A673 (cell line): ENCODE measurements at places on chromosomes 6 and 20. TPM values are rescaled to one million over a fixed set of nuclear protein-coding genes. Genes with fewer than 3 reads are reported as not detected.
A peak's percentile ranks its signal among the peaks of the same experiment; 100 is the strongest.

RIPPLY2 gene
- total RNA-seq = 3.0 and 4.0 TPM in 2 replicates

SEMG1 gene
- 2.1 and 5.5 TPM in 2 replicates for total RNA-seq

ME1 gene
- 78.3 and 78.8 TPM in 2 replicates for total RNA-seq

ITCH gene
- total RNA-seq = 56.2 and 57.7 TPM in 2 replicates

CYP24A1 gene
- 0.33 and 0.56 TPM in 2 replicates for total RNA-seq

ECT2L gene
- total RNA-seq = not detected in 2 replicates

MMP24 gene
- 0.11 and 0.20 TPM in 2 replicates for total RNA-seq

TMEM14B gene
- 90.7 and 94.6 TPM in 2 replicates for total RNA-seq

CTAGE9 gene
- total RNA-seq = not detected in 2 replicates

CFAP61 gene
- total RNA-seq = not detected in 2 replicates

ATAT1 gene
- total RNA-seq = 31.7 and 33.0 TPM in 2 replicates

RIMS1 gene
- 0.50 and 1.3 TPM in 2 replicates for total RNA-seq

UST gene
- 1.5 and 1.7 TPM in 2 replicates for total RNA-seq

COL10A1 gene
- not detected in 2 replicates for total RNA-seq

GOPC gene
- 18.9 and 20.8 TPM in 2 replicates for total RNA-seq

TPD52L1 gene
- total RNA-seq = 2.0 and 5.4 TPM in 2 replicates

HCRTR2 gene
- not detected in 2 replicates for total RNA-seq

ABCF1 gene
- 109 and 119 TPM in 2 replicates for total RNA-seq

- DNase-seq = no peak
These were observed 44.9 kb upstream of the PKHD1 start for GRCh38 chr6:52132292-52132691.

GRCh38 chr20:60048634-60049521 is 90.7 kb downstream of the CDH26 start:
- DNase-seq = peak; percentile 25

DNA sequence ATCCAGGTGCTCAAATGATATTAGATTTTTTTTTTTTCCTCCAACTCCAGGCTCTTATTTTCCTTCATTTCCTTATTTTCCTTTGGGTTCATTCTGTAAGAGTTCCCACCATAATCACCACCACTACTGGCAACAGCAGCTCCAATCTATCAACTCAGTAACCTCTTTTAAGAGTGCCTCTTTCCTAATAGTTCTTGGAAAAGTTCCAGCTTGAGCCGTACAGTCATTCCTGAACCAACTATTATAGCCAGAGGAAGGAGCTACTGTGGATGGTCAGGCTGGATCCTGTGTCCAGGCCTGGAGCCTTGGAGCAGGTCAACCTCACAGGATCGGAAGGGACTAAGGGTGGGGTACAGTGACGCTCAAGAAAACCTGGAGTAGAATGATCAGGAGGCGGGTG is 4.2 kb upstream of the ANGPT4 start:
- DNase-seq = no peak

DNA sequence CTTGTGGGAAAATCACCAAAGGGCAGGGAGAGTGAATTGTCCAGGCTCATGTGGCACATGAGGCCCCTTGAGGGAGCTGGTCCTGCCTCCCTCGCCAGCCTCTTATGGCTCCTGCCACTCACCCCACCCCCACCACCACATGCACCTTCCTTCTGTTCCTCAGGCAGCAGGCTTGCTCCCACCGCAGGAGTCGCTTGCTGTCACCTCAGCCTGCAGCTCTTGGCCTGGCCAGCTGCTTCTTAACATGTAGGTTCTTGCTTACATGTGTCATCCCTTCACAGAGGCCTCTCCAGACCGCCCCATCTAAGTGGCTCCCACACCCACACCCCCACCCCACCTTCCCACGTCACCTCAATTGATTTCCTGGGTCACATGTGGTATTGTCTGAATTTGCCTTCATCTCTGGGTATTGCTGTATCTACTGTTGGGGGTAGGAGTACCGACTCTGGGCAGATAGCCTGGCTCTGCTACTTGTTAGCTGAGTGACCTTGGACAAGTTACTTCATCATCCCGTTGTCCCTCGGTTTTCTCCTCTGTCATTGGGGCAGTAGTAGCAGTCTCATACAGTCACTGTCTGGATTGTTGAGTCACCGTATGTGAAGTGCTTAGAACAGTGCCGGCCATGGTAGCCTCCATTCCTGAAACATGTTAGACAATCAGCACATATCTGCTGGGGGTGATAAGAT is 41.7 kb downstream of the SLC9A8 start:
- DNase-seq = no peak

DNA sequence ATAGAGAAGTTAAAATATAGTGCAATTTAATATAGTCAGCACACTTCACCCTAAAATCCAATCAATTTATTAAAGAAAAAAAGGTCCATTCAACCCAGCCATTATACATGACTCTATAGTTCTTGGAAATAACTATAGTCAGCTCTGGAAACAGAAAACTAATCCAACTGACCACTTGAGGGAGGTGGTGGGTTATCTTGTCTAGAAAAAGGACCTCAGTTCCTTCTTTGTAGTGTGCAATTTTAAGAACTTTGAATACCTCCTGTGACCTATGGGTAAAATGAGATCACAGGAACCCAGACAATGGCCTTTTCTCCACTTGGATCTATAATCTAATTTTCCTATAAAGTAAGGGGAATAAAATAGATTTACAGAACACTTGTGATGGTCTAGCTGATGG is 163.6 kb upstream of the CENPW start:
- DNase-seq = peak; percentile 30

GRCh38 chr20:46785958-46786357 is 76.5 kb downstream of the SLC2A10 start:
- no peak for DNase-seq

- DNase-seq = no peak
These were observed 23.5 kb downstream of the GFOD1 start for GRCh38 chr6:13463941-13464340.

DNA sequence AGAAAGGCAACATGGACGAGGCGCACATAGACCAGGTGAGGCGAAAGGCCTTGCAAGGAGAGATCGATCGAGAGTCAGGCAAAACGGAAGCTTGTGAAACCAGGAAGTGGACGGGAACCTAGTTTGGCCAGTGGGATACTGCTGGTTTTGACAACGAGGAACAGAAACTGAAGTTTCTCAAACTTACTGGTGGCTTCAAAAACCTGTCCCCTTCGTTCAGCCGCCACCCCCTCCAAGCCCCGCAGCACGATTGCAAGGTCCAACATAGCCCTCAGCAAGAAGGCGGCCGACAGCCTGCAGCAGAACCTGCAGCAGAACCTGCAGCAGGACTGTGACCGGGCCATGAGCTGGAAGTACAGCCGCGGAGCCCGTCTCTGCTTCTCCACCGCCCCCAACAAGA is 238.0 kb downstream of the KHDC1L start:
- no peak for DNase-seq

GRCh38 chr6:149266659-149267058 is 50.9 kb upstream of the TAB2 start:
- DNase-seq = no peak

- no peak for DNase-seq
These were observed 41.1 kb downstream of the KLHL31 start for GRCh38 chr6:53624502-53624901.

DNA sequence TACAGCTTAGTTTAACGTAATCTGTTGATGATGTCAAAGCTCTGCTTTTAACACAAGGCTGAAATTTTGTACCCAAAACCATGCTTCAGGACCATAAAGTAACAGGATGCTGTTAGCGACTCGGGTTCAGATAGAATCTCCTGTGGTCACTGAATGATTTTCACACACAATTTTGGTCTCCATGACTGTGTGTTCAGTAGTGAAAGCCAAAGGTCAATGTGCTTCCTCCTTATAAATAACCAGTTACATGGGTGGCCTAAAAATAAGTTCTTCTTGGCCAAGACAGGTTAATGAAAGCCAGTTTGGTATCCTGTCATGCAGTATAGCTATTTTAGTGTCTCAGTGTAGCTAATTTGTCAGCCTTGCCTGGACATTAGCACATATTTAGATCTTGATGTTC is 19.1 kb upstream of the LOC128125822 start:
- DNase-seq = no peak

DNA sequence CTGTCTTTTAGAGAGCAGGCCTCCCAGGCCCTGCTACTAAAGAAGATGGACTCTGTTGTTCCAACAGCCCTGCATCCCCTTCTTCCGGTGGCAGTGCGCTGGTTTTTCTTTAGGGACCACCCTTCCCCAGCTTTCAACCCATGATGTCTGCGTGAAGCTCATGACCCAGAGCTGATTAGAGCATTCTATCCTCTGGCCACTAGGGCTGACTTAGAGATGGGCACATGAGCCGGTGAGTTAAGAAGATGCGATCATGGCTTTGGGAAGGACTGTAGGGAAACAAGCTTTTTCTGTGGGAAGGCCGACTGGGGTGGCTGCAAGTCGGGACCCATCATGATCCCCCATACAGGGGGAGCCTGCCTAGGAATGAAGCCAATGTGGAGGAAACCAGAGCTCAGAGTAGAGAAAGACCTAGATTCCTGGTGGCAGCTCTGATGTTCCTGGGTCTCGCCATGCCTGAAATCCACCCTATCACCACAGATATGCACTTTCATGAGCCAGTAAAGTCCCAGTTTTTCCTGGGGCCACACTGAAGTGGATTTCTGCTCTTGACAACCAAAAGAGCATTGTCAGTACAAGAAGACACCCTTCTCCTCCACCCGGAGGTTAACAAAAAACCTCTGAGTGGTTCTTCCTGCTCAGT is 29.1 kb upstream of the STX16 start:
- DNase-seq = no peak

GRCh38 chr20:24633026-24633425 is 163.6 kb downstream of the SYNDIG1 start:
- DNase-seq = no peak

DNA sequence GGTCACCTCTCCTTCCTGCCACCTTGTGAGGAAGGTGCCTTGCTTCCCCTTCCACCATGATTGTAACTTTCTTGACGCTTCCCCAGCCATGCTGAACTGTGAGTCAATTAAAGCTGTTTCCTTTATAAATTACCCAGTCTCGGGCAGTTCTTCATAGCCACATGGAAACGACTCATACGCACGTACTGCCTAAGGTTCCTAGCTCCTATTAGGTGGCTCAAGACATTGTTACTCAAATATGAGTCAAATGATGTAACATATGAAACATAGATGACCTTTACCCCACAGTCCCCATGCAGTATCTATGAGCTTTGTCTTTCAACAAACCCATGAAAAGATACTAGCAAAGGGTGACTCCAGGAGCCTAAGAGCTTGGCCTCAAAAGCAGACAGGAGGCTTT is 98.3 kb downstream of the SIM1 start:
- DNase-seq = no peak

DNA sequence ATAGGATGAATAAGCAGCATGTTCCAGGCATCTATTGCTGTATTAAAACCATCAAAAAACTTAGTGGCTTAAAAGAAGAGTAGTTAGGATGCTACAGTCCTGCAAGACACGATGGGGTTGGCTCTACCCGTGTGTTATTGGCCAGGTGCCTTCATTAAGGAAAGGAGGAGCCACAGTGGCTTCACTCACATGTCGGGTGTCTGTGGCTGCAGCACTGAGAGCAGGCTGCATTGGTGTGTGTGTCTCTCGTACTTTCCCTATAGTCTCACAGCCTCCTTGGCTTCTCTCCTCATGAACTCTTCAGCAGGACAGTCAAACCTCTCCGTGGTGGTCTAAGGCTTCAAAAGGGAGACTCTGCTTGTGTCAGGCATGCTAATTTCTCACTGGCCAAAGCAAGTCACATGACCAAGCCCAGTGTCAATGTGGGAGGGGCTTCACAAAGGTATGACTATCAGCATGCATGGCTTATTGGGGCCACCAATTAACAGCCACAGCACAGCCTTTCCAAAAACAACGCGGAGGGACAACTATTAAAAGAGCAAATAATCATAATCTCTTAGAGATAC is 402.8 kb downstream of the KIF16B start:
- DNase-seq = no peak

GRCh38 chr6:150286460-150286859 is 82.4 kb upstream of the IYD start:
- no peak for DNase-seq

DNA sequence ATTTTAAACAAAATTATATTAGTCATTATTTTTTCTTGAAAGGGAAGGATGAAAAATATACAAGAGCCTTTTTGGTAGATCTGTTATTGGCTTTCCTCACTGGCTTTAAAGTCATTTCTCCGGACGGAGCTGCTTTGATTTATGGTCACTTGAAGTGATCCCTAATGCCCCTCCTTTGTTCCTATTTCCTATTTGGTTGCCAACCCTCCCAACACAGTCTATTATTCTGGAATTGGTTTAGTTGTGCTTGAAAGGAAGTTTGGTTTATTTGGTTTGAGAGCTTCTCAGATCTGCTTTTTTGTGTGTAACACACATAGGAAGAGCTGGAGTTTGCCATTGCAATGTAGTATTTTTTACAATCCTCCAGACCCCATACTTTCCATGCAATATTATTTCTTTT is 347.9 kb downstream of the RFPL4B start:
- peak; percentile 83 for DNase-seq

GRCh38 chr6:127784468-127784867 is 116.4 kb downstream of the THEMIS start:
- no peak for DNase-seq

DNA sequence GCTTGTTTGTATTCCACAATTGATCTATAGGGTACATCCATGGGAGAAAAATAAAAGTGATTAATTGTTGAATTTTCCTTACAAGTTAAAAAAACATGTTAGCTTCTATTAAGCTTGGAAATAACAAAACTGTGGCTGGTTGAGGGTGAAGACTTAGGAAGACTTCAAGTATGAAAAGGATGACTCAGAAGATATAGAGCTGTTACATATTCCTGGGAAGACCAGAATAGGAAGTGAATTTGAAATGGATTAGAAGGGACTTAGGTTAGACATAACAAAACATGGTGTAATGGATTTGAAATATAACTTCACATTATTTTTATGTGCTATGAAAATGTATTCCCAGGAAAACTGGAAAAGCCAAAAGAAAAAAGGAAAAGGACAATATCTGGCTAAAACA is 732.2 kb downstream of the HDGFL1 start:
- peak; percentile 59 for DNase-seq

GRCh38 chr6:8029243-8029870 is 34.8 kb downstream of the BLOC1S5 start:
- DNase-seq = peak; percentile 87

GRCh38 chr6:169451065-169451838 is 197.6 kb upstream of the THBS2 start:
- DNase-seq = peak; percentile 28

- no peak for DNase-seq
These were observed 6.3 kb downstream of the ADTRP start for GRCh38 chr6:11772109-11772825.

- DNase-seq = peak; percentile 81
These were observed at the start of gene HLA-DMB for GRCh38 chr6:32940656-32941213. TSS of gene HLA-DMB (minus strand) at chr6:32941028. CDS start at chr6:32940807, 221 bp downstream.

GRCh38 chr6:126020305-126021050 is 34.1 kb downstream of the TRMT11 start:
- no peak for DNase-seq

- no peak for DNase-seq
These were observed 109.9 kb downstream of the LIN28B start for GRCh38 chr6:105066836-105067235.

GRCh38 chr20:48387675-48388074 is 440.1 kb downstream of the PREX1 start:
- no peak for DNase-seq

GRCh38 chr6:139369068-139369467 is 5.4 kb downstream of the CITED2 start:
- peak; percentile 57 for DNase-seq
